ENCODE measurements at places on chromosomes 6 and 20. TPM values are rescaled to one million over a fixed set of nuclear protein-coding genes. Genes with fewer than 3 reads are reported as not detected.

Gene TMEM244
- polyA plus RNA-seq, result not detected

Gene SLC12A5
- polyA plus RNA-seq, result 15.0 TPM

Gene RAET1L
- not detected for polyA plus RNA-seq

Gene OLIG3
- not detected for polyA plus RNA-seq

Gene HLA-DOA
- polyA plus RNA-seq, result 4.2 TPM

Gene ISM1
- polyA plus RNA-seq, result 2.1 TPM

Gene L3MBTL3
- polyA plus RNA-seq, result 15.7 TPM

Gene WFDC2
- polyA plus RNA-seq, result 0.37 TPM

Gene ANKRD66
- polyA plus RNA-seq, result not detected

Gene ANGPT4
- 0.07 TPM for polyA plus RNA-seq

Gene PPP1R11
- polyA plus RNA-seq, result 34.7 TPM

Gene DDX27
- 31.5 TPM for polyA plus RNA-seq

Gene SLC22A3
- polyA plus RNA-seq, result 33.9 TPM

Gene KHDC1
- polyA plus RNA-seq, result 0.33 TPM

Gene SULF2
- 22.8 TPM for polyA plus RNA-seq

Gene TNNC2
- polyA plus RNA-seq, result 16.9 TPM

Gene GCM1
- polyA plus RNA-seq, result 0.03 TPM

Gene ZNF292
- 9.8 TPM for polyA plus RNA-seq

Gene TTK
- 0.24 TPM for polyA plus RNA-seq

Gene ELOVL2
- 0.72 TPM for polyA plus RNA-seq

Gene C20orf204
- 4.8 TPM for polyA plus RNA-seq

Gene MLN
- polyA plus RNA-seq, result not detected

Gene HACE1
- 5.6 TPM for polyA plus RNA-seq

Gene KCNB1
- 2.4 TPM for polyA plus RNA-seq

Gene RNF144B
- polyA plus RNA-seq, result 2.4 TPM

Gene CLIC5
- polyA plus RNA-seq, result 1.3 TPM

Gene ZC2HC1B
- not detected for polyA plus RNA-seq

Gene ZNF334
- 7.2 TPM for polyA plus RNA-seq

Gene WFDC12
- polyA plus RNA-seq, result not detected

Gene LHFPL5
- 0.13 TPM for polyA plus RNA-seq

Gene CTCFL
- polyA plus RNA-seq, result not detected

Gene GPSM3
- 4.8 TPM for polyA plus RNA-seq

Gene FGD2
- polyA plus RNA-seq, result 3.7 TPM

Gene NKX2-2
- not detected for polyA plus RNA-seq

Gene C6orf163
- polyA plus RNA-seq, result 20.4 TPM

Gene FAM83C
- polyA plus RNA-seq, result 0.03 TPM

Gene POLR1C
- polyA plus RNA-seq, result 50.7 TPM

Gene PPIL4
- polyA plus RNA-seq, result 19.1 TPM

Gene SCP2D1
- not detected for polyA plus RNA-seq

Gene GRM1
- polyA plus RNA-seq, result 0.03 TPM

Gene PRDM13
- not detected for polyA plus RNA-seq

Gene TPX2
- polyA plus RNA-seq, result 0.57 TPM

Gene ADIG
- not detected for polyA plus RNA-seq

Gene ASIP
- polyA plus RNA-seq, result not detected

Gene SERINC1
- 455 TPM for polyA plus RNA-seq

Gene TSBP1
- polyA plus RNA-seq, result not detected

Gene BPIFB4
- not detected for polyA plus RNA-seq

Gene RBPJL
- not detected for polyA plus RNA-seq

Gene ULBP2
- 0.30 TPM for polyA plus RNA-seq

Gene SNAI1
- polyA plus RNA-seq, result 13.2 TPM

Gene ENPP5
- polyA plus RNA-seq, result 2.2 TPM

Gene UBE2J1
- 18.4 TPM for polyA plus RNA-seq

Gene LPA
- polyA plus RNA-seq, result 0.10 TPM

Gene TNFRSF21
- 1.9 TPM for polyA plus RNA-seq

Measured in adrenal gland (tissue), 19 donors.